ENCODE measurements at places on chromosomes 4 and X. TPM values are rescaled to one million over a fixed set of nuclear protein-coding genes. Genes with fewer than 3 reads are reported as not detected.

P2RY8 gene
- polyA plus RNA-seq, result 0.15 TPM

FABP2 gene
- not detected for polyA plus RNA-seq

ASMTL gene
- polyA plus RNA-seq, result 130 TPM

ITIH6 gene
- 0.02 TPM for polyA plus RNA-seq

SLC39A8 gene
- polyA plus RNA-seq, result 6.4 TPM

DSPP gene
- polyA plus RNA-seq, result not detected

CETN2 gene
- 13.1 TPM for polyA plus RNA-seq

PABPC1L2A gene
- polyA plus RNA-seq, result 0.44 TPM

SOWAHB gene
- 0.15 TPM for polyA plus RNA-seq

CASP3 gene
- polyA plus RNA-seq, result 15.0 TPM

RENBP gene
- polyA plus RNA-seq, result 26.5 TPM

TMPRSS11F gene
- not detected for polyA plus RNA-seq

ADH1B gene
- not detected for polyA plus RNA-seq

PRAF2 gene
- 18.9 TPM for polyA plus RNA-seq

ABCG2 gene
- 2.4 TPM for polyA plus RNA-seq

ERCC6L gene
- 2.0 TPM for polyA plus RNA-seq

FBXO8 gene
- polyA plus RNA-seq, result 4.6 TPM

TMEM164 gene
- polyA plus RNA-seq, result 6.8 TPM

SPANXB1 gene
- 0.57 TPM for polyA plus RNA-seq

TMPRSS11E gene
- polyA plus RNA-seq, result 0.25 TPM

PDLIM3 gene
- polyA plus RNA-seq, result 8.1 TPM

PCSK1N gene
- polyA plus RNA-seq, result 3.6 TPM

INPP4B gene
- 0.11 TPM for polyA plus RNA-seq

PAGE4 gene
- 0.50 TPM for polyA plus RNA-seq

PHOX2B gene
- polyA plus RNA-seq, result not detected

RTL3 gene
- polyA plus RNA-seq, result not detected

HMX1 gene
- polyA plus RNA-seq, result 0.08 TPM

POU4F2 gene
- polyA plus RNA-seq, result not detected

AR gene
- polyA plus RNA-seq, result 7.1 TPM

FAM13A gene
- 7.1 TPM for polyA plus RNA-seq

F8A2 gene
- polyA plus RNA-seq, result not detected

ZNF185 gene
- 18.6 TPM for polyA plus RNA-seq

NEK1 gene
- polyA plus RNA-seq, result 3.9 TPM

ATP2B3 gene
- 0.14 TPM for polyA plus RNA-seq

TCEAL6 gene
- polyA plus RNA-seq, result not detected

HPGD gene
- 1.1 TPM for polyA plus RNA-seq
